Hematopoietic multipotent progenitor cell treated with erythropoietin and hydrocortisone succinate and interleukin-3 and kit ligand, for 6 days (in vitro differentiated cells): ENCODE measurements at places on chromosomes 13 and 19.

DNA sequence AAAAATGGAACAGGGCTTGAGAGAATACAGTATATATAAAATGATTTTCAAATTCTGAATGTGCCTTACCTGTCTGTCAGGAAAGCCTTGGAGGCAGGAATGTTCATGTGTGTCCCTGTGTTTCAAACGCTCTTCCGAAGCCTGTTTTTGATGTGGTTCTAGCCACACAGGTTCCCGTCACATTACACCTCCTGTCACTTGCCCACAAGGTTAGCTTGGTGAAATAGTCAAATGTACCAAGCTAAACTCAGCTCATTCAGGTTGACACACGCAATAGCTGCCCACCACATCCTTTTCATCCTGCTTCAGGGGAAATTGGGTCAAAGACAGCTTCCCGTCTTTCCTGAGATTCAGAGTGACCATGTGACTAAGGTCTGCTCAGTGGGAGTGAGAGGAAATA, 574.0 kb downstream of the EFNB2 start:
- DNase-seq: no peak

DNA sequence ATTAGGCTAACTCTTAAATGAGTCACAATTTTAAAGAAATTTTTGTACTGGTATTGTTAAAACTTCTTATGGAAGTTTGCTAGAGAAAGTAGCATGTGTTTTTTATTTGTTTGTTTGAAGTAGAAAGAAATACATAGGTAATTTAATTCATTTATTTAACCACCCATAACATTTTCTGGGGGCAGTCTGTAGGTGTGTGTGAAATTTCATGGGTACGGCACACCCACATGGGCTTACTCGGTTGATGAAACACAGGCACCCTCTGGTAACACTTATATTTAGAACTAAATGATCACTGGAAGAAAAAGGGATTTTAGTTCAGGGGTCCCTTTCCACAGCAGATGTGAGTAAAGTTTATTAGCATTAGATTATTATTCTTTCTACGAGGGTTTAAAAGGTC, 88.1 kb downstream of the DGKH start:
- no peak for DNase-seq

DNA sequence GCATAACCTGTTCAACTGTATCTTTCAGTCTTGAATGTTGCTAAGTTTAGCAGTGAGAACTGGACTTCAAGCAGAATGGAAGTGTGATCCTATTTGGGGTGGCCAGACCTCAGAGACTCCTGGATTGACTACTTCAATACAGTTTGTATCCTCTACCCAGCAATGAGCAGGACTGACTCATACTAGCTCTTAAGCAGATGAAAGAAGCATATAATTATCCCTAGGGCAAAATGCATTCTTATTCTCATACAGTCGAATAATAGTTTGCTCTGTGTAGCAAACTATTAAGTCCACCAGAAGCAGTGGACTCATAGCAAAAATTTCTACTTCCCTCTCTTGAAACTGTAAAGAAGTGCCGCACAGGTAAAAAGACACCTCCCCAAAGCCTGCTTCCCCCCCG, 46.4 kb upstream of the FAM216B start:
- no peak for DNase-seq

DNA sequence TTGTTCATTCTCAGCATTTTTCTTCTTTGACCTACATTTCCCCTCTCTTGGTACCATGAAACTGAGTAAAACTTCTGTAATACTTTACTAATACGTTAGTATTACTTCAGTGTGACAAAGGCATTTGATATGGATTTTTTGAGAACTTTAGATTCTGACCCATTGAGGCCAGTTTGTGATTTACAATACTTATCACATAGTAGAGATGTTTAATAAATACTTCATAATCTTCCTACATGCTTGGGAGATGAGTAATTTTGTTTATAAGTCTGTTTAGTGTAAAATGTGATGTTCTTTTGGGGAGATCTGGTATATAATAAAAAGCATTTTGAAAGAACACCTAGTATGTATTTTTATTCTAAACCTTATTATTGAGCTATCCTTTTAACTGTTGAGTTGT, 29.7 kb downstream of the GTF2F2 start:
- no peak for DNase-seq

GRCh38 chr13:26861941-26862340, 101.4 kb upstream of the GPR12 start:
- DNase-seq: no peak
